ENCODE measurements at places on chromosomes 7 and 10.

GRCh38 chr7:36638140-36638539, 86.2 kb downstream of the AOAH start:
- DNase-seq = no peak
- no peak overlapping the region for H3K4me3 ChIP-seq
- no peaks in the 10 kb centered on the region for H3K27me3 ChIP-seq
- no peak overlapping the region for H3K27ac ChIP-seq
- no peaks in the 10 kb centered on the region for H3K36me3 ChIP-seq
- no peaks in the 10 kb centered on the region for H3K4me1 ChIP-seq

- H3K27me3 ChIP-seq = no peaks in the 10 kb centered on the region
- H3K4me1 ChIP-seq = no peaks in the 10 kb centered on the region
- DNase-seq = no peak
- H3K4me3 ChIP-seq = no peak overlapping the region
- no peak overlapping the region for H3K27ac ChIP-seq
Measured at GRCh38 chr7:146486519-146486918, 369.9 kb downstream of the CNTNAP2 start.

DNA sequence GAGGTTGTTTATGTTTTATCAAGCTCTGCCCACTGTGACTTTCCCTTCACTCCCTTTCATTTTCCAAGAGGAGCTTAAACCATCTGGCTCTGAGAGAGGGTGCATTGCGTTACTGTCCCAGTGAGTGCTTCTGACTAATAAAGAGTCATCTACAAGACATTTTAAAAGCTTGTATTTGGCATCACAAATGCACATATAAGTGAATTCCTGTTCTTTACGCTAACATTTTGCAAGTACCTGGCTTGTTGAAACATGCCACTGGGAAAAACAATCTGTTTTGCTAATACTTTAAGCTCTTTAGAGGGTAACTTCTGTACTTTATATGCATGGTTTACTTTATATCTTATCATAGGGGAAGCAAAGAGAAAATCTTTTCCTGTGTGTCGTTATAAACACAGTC, 534.6 kb upstream of the POM121L12 start:
- H3K27ac ChIP-seq = no peak overlapping the region
- H3K4me1 ChIP-seq = no peaks in the 10 kb centered on the region
- no peaks in the 10 kb centered on the region for H3K27me3 ChIP-seq
- no peaks in the 10 kb centered on the region for H3K36me3 ChIP-seq
- DNase-seq = no peak

- H3K4me3 ChIP-seq = no peak overlapping the region
- DNase-seq = no peak
- H3K27ac ChIP-seq = no peak overlapping the region
- no peaks in the 10 kb centered on the region for H3K36me3 ChIP-seq
- no peaks in the 10 kb centered on the region for H3K4me1 ChIP-seq
Measured at GRCh38 chr7:51774178-51774577, 457.6 kb upstream of the COBL start.

DNA sequence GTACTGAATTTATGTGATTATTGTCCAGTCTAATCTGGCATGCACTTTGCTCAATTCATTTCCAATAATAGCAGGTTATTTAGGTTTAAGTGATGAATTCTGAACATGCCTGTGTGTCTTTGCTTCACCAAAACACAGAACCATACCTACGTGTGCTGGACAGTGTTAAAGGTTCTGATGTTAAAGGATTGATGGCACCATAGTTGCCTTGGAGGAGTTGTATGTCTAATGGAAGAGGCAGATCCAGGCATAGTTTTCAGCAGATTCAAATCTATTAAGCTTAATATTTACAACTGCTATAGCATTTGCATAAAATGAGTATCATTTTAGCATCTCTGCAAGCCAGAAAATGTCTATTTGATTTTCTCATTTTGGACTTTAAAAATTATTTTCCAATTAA, 28.0 kb upstream of the UMAD1 start:
- DNase-seq = no peak
- peaks cover 11% of the 10 kb centered on the region for H3K36me3 ChIP-seq
- no peak overlapping the region for H3K4me3 ChIP-seq
- no peaks in the 10 kb centered on the region for H3K4me1 ChIP-seq
- H3K27me3 ChIP-seq = no peaks in the 10 kb centered on the region

DNA sequence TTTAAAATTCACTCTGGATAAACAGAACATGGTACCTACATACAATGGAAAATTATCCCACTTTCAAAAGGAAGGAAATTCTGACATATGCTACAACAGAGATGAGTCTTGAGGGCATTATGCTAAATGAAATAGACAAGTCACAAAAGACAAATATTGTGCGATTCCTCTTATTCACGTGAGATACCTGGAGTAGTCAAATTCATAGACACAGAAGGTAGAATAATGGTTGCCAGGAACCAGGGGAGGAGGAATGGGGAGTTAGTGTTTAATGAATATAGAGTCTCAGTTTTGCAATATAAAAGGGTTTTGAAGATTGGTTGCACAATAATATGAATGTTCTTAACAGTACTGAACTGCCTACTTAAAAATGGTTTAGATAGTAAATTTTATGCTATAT, 69.8 kb upstream of the WAC start:
- H3K27me3 ChIP-seq = no peaks in the 10 kb centered on the region
- no peak for DNase-seq
- no peaks in the 10 kb centered on the region for H3K36me3 ChIP-seq
- no peak overlapping the region for H3K4me3 ChIP-seq

DNA sequence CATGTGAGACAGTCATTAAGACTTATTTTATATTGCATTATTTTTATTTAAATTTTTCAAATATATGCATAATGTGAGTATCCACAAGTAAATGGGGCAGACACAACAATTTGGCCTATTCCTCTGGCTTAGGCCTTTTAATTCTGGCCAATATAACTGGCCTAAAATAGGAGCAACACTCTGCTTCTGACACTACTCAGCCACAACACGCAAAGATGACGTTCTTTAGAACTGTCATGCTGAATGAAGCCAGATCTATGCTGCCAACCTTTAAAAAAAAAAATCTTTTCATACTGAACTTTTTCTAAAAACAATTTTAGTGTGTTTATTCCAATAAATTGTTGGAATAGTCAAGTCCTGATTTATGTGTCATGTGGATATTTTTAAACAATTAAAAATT, 355.0 kb upstream of the BMPER start:
- H3K27me3 ChIP-seq = no peaks in the 10 kb centered on the region
- H3K36me3 ChIP-seq = no peaks in the 10 kb centered on the region
- no peak for DNase-seq
- no peak overlapping the region for H3K27ac ChIP-seq
- no peak overlapping the region for H3K4me3 ChIP-seq
- no peaks in the 10 kb centered on the region for H3K4me1 ChIP-seq

GRCh38 chr7:11458736-11459483, 373.1 kb downstream of the THSD7A start:
- DNase-seq = no peak
- no peak overlapping the region for H3K4me3 ChIP-seq
- no peaks in the 10 kb centered on the region for H3K27me3 ChIP-seq

DNA sequence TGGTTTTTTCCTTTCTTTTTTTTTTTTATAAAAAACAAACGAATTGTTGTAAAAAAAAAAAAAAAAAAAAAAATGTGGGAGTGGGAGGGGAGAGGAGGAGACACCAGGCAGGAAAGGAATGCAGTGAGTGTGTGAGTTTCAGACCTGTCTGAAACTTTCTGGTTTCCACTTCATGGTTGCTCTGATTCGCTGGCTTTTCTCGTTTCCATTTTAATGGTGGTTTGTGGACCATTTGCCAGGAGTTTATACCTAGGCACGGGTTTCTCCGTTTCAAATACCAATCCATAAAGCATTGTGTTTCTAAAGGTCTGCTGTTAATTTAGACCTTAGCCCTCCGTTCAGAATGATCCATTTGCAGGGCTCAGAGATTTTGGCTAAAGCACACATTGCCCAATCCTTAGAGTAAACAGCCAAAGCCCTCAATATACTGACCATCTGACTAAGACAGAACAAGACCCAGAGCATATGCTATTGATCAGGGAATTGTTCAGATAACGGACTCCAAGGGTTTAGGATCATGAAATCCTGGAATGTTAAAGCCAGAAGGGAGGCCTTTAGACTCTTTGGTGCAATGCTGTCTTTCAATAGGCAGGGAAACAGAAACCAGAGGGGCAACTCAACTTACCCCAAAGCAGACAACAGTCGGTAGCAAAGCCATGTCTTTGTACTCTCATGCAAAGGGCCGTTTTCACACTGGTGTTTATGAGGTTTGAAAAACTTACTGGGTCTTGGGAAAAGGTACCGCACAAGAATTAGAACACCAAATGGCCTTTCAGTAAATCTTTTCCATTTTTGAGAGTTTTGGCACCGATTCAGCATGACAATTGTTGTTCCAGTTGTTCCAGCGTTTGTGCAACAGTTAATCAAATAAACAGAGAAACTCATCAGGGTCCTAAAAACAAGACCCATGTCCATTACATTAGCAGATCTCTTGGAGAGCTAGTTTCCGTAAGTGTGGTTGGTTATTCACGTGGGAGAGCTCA, 94.3 kb upstream of the AGBL3 start:
- no peak for DNase-seq
- H3K4me1 ChIP-seq = peaks cover 4% of the 10 kb centered on the region
- H3K36me3 ChIP-seq = no peaks in the 10 kb centered on the region
- H3K27ac ChIP-seq = peak overlapping the region; percentile 59
- H3K27me3 ChIP-seq = no peaks in the 10 kb centered on the region

DNA sequence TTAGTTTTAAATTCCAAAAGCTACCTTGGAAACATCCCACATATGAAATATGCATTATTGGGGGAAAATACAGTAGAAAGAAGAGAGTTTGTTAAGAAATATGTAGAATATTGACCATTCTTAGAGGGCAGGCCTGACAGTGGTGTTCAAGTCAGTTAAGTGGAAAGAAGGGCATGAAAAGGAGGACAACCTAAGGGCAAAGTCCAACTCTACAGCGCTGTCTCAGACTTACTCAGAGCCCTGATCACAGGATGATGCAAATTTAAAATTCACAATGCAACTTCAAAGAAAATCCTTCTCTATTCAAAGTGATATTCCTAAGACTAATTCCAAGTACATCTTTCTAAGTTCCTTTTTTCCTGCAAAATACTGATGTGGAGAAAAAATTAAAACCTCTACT, 139.1 kb upstream of the LRRTM3 start:
- no peaks in the 10 kb centered on the region for H3K4me1 ChIP-seq
- no peak overlapping the region for H3K27ac ChIP-seq
- H3K27me3 ChIP-seq = no peaks in the 10 kb centered on the region

DNA sequence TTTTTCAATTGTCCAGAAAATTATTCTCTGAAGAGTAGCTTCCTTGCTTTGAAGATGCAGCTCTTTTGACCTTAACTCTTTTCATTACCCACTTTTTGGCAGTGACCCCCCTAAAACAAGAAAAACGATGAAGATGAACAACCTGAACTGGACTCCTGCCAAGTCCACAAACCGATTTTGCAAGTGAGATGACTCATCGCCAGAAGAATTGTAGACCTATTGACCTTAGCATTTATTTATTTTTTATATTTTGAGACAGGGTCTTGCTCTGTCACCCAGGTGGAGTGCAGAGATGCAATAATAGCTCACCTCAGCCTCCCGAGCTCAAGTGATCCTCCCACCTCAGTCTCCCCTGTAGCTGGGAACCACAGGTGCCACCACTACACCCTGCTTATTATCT, 859.2 kb downstream of the GATA3 start:
- no peak overlapping the region for H3K27ac ChIP-seq
- H3K4me1 ChIP-seq = no peaks in the 10 kb centered on the region
- no peak for DNase-seq
- H3K36me3 ChIP-seq = no peaks in the 10 kb centered on the region
- no peak overlapping the region for H3K4me3 ChIP-seq

- H3K36me3 ChIP-seq = peaks cover 97% of the 10 kb centered on the region
- no peak overlapping the region for H3K4me3 ChIP-seq
- H3K27ac ChIP-seq = no peak overlapping the region
- no peak for DNase-seq
- no peaks in the 10 kb centered on the region for H3K4me1 ChIP-seq
Measured at GRCh38 chr10:32923849-32924248, 34.2 kb downstream of the ITGB1 start.

GRCh38 chr7:151313857-151314256, 27.8 kb upstream of the NUB1 start:
- no peaks in the 10 kb centered on the region for H3K27me3 ChIP-seq
- no peak for DNase-seq
- peaks cover 6% of the 10 kb centered on the region for H3K4me1 ChIP-seq
- no peak overlapping the region for H3K4me3 ChIP-seq
- H3K36me3 ChIP-seq = no peaks in the 10 kb centered on the region

GRCh38 chr7:128591705-128592104, 80.4 kb upstream of the GARIN1A start:
- no peaks in the 10 kb centered on the region for H3K4me1 ChIP-seq
- H3K36me3 ChIP-seq = peaks cover 20% of the 10 kb centered on the region
- H3K27me3 ChIP-seq = no peaks in the 10 kb centered on the region

GRCh38 chr7:116465125-116465524, 34.4 kb upstream of the CAV2 start:
- no peaks in the 10 kb centered on the region for H3K27me3 ChIP-seq
- no peak for DNase-seq
- peaks cover 5% of the 10 kb centered on the region for H3K4me1 ChIP-seq

DNA sequence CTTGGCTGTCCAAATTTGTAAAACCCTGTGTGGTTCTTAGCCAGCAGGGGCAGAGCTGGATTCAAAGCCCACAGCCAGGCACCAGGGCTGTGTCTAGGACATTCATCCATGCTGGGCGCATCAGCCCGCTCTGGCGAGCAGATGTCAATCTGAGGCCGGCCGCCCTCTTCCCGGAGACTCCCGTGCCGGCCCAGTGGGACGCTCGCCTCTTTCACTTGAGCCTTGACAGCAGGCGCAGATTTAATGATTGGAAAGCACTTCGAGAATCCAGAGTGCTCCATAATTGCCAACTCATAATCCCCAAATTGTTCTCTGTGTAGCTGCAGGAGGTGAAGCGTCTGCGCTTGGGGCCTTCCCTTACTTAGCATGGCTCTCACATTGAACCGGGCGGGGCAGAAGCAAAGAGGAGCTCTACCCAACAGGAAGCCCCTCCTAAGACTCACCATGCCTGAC, 36.7 kb downstream of the SLIT1 start:
- no peak overlapping the region for H3K27ac ChIP-seq
- no peaks in the 10 kb centered on the region for H3K36me3 ChIP-seq
- H3K4me3 ChIP-seq = no peak overlapping the region
- H3K4me1 ChIP-seq = no peaks in the 10 kb centered on the region
- peak; percentile 40 for DNase-seq

- H3K27ac ChIP-seq = no peak overlapping the region
- no peaks in the 10 kb centered on the region for H3K36me3 ChIP-seq
- H3K4me1 ChIP-seq = peaks cover 20% of the 10 kb centered on the region
- no peak overlapping the region for H3K4me3 ChIP-seq
- DNase-seq = no peak
- H3K27me3 ChIP-seq = no peaks in the 10 kb centered on the region
Measured at GRCh38 chr10:24900888-24901685, 51.3 kb downstream of the PRTFDC1 start.

- no peaks in the 10 kb centered on the region for H3K36me3 ChIP-seq
- H3K4me3 ChIP-seq = no peak overlapping the region
- no peaks in the 10 kb centered on the region for H3K27me3 ChIP-seq
- H3K4me1 ChIP-seq = no peaks in the 10 kb centered on the region
Measured at GRCh38 chr10:43923328-43923727, 274.6 kb upstream of the ZNF32 start.

- peaks cover 11% of the 10 kb centered on the region for H3K4me1 ChIP-seq
- H3K4me3 ChIP-seq = no peak overlapping the region
- peak; percentile 66 for DNase-seq
- no peaks in the 10 kb centered on the region for H3K27me3 ChIP-seq
- no peak overlapping the region for H3K27ac ChIP-seq
Measured at GRCh38 chr10:71970331-71970730, 6.1 kb downstream of the CHST3 start.

Measured in upper lobe of right lung (tissue), 1 donor.